T-helper 2 cell treated with Interferon-gamma antibody and Interleukin-4, amounts not matched to agents 5 μg/mL and 100 μg/mL, for 36 hours (primary cell): ENCODE measurements at places on chromosomes 5 and 9.

- no peaks in the 10 kb centered on the region for H3K36me3 ChIP-seq
- peaks cover 18% of the 10 kb centered on the region for H3K27me3 ChIP-seq
- no peak for DNase-seq
- no peak overlapping the region for H3K4me3 ChIP-seq
Measured at GRCh38 chr5:39080597-39081204, 6.5 kb upstream of the RICTOR start.

DNA sequence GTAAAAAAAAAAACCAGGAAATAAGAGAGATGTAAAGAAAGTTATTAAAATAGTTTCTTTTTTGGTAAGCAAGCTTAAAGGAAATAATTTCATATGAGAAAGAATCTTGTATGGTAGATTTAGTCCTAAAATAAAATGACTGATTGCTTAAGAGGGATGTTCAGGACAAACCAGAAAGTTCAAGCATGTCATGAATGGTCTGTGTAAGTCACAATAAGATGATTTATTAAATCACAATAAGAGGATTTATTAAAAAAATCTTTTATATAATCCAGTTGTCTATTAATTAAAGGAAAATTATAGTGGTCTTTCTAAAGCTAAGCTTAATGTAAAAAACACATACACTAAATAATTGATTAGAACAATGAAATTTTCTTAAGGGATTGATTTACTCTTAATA lies 91.8 kb upstream of the OR13F1 start:
- H3K27ac ChIP-seq, result no peak overlapping the region
- H3K4me3 ChIP-seq, result no peak overlapping the region
- no peaks in the 10 kb centered on the region for H3K4me1 ChIP-seq
- H3K27me3 ChIP-seq, result no peaks in the 10 kb centered on the region
- no peak for DNase-seq

DNA sequence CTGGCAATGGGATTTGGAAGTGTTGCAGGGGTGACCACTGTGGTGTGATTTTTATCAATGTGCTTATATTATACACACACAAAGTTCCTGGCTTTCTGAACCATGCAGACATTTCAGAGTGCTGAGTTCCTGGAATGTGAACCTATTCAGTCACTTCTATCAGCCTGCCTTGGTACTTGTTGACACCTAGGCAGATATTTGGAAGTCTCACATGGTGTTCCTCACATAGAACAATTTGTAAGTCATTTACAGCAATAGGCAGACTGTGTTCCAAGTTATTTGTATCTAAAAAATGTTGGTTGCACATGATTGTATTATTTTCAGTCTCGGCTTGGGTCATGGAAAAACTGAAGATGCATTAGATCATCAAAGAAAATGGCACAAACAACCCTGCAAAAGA lies 182.2 kb downstream of the SREK1 start:
- no peaks in the 10 kb centered on the region for H3K4me1 ChIP-seq
- H3K27me3 ChIP-seq, result no peaks in the 10 kb centered on the region
- H3K27ac ChIP-seq, result no peak overlapping the region
- no peak for DNase-seq

GRCh38 chr9:33140401-33141360 lies 26.5 kb downstream of the B4GALT1 start:
- no peak overlapping the region for H3K4me3 ChIP-seq
- no peak for DNase-seq
- H3K27ac ChIP-seq, result no peak overlapping the region
- H3K27me3 ChIP-seq, result no peaks in the 10 kb centered on the region
- H3K36me3 ChIP-seq, result peaks cover 11% of the 10 kb centered on the region

GRCh38 chr5:168273056-168273980 lies 18.1 kb upstream of the WWC1 start:
- no peaks in the 10 kb centered on the region for H3K36me3 ChIP-seq
- DNase-seq, result no peak
- H3K27me3 ChIP-seq, result peaks cover 17% of the 10 kb centered on the region
- no peak overlapping the region for H3K27ac ChIP-seq
- H3K4me1 ChIP-seq, result peaks cover 1% of the 10 kb centered on the region

DNA sequence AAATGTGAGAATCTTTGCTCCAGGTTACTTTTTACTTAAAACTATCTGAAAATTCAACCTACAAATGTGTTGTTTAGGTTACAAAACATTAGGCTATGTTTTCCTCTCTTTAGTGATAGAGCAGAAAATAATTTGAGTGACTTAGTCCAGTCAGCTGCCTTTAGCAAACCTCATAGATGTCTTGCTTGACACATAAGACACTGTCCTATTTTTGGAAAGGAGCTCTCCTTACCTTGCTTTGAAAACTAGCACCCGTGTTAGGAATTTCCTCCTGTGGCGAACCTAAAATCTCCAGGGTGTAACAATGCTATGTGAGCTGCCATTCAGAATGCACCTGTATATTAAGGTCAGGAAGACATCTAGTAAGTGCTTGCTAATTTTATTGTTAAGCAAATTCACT lies 221.2 kb upstream of the CD180 start:
- no peak overlapping the region for H3K27ac ChIP-seq
- peaks cover 2% of the 10 kb centered on the region for H3K4me1 ChIP-seq
- no peaks in the 10 kb centered on the region for H3K36me3 ChIP-seq

- H3K27me3 ChIP-seq, result peaks cover 4% of the 10 kb centered on the region
- no peak overlapping the region for H3K4me3 ChIP-seq
- no peak for DNase-seq
- no peaks in the 10 kb centered on the region for H3K4me1 ChIP-seq
Measured at GRCh38 chr5:142175039-142175438, 66.5 kb downstream of the NDFIP1 start.

- no peaks in the 10 kb centered on the region for H3K36me3 ChIP-seq
- no peak for DNase-seq
- no peak overlapping the region for H3K27ac ChIP-seq
- H3K4me1 ChIP-seq, result peaks cover 2% of the 10 kb centered on the region
- no peaks in the 10 kb centered on the region for H3K27me3 ChIP-seq
- no peak overlapping the region for H3K4me3 ChIP-seq
Measured at GRCh38 chr5:31990701-31991110, 183.4 kb downstream of the GOLPH3 start.

DNA sequence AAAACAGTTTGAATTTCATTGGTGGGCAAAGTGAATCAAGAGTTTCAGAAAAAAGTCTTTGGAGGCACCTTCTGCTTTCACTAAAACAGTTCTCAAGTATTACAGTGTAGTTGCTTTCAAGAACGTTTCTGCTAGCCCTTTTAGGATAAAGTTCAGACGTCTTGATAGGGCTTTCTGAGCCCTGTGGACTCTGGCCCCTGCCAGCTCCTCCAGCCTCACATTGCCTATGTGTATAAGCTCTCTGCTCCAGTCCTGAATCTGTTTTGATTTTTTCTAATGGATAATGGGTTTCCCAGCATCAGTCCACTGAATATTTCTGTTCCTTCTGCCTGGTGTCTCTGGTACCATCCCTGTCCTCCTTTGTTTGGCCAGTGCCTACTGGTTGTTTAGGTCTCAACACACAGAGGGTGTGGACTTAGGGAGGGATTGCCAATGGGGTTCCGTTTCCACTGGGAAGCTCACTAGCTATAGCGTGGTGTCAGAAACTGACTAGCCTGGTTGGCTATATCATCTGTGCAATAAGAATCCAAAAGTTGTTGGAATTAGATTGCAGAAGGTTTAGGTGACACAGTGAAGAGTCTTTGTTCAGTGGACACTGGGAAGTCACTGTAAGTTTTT lies 26.4 kb downstream of the ARHGAP26 start:
- DNase-seq, result no peak
- no peak overlapping the region for H3K4me3 ChIP-seq
- no peaks in the 10 kb centered on the region for H3K27me3 ChIP-seq
- H3K36me3 ChIP-seq, result no peaks in the 10 kb centered on the region
- peaks cover 67% of the 10 kb centered on the region for H3K4me1 ChIP-seq
- no peak overlapping the region for H3K27ac ChIP-seq

GRCh38 chr9:98903961-98904411 lies 39.7 kb upstream of the COL15A1 start:
- H3K4me1 ChIP-seq, result no peaks in the 10 kb centered on the region
- H3K4me3 ChIP-seq, result no peak overlapping the region
- no peak overlapping the region for H3K27ac ChIP-seq
- DNase-seq, result no peak

- DNase-seq, result no peak
- H3K36me3 ChIP-seq, result peaks cover 12% of the 10 kb centered on the region
- peaks cover 28% of the 10 kb centered on the region for H3K4me1 ChIP-seq
- H3K27ac ChIP-seq, result no peak overlapping the region
- H3K4me3 ChIP-seq, result peak overlapping the region; percentile 82
Measured at GRCh38 chr5:177495243-177496060, 2.0 kb downstream of the PDLIM7 start.

DNA sequence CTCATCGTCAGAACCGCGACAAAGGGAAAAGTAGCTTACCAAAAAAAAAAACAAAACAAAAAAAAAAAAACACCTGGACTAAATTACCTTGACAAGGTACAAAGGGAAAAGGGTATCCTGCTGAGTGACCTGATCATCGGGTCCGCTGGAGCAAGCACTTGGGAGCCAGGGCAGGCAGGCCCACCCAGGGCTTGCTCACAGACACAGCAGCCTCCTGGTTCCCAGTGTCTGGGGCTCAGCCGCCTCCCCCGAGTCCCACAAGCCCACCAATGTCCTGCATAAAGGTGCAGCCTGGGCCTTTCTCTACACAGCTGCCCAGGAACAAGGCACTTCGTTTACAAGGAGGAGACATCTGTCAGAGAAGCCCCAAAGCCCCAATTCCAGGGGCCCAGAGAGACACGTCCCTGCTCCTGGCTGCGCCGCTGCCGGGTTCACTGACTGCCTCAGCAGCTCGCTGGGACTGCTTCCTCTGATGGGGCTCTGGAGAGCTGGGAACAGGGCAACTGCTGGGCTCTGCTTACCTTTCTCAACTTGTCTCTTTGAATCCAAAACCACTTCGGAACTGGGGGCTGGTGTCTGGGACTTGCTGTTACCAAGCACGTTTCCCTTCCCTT lies 63.4 kb downstream of the GOLM1 start:
- no peak overlapping the region for H3K4me3 ChIP-seq
- H3K4me1 ChIP-seq, result no peaks in the 10 kb centered on the region
- H3K27me3 ChIP-seq, result no peaks in the 10 kb centered on the region
- no peak for DNase-seq

GRCh38 chr5:60340965-60341471 lies 358.9 kb downstream of the DEPDC1B start:
- H3K4me1 ChIP-seq, result no peaks in the 10 kb centered on the region
- DNase-seq, result no peak
- no peaks in the 10 kb centered on the region for H3K27me3 ChIP-seq
- H3K36me3 ChIP-seq, result no peaks in the 10 kb centered on the region

DNA sequence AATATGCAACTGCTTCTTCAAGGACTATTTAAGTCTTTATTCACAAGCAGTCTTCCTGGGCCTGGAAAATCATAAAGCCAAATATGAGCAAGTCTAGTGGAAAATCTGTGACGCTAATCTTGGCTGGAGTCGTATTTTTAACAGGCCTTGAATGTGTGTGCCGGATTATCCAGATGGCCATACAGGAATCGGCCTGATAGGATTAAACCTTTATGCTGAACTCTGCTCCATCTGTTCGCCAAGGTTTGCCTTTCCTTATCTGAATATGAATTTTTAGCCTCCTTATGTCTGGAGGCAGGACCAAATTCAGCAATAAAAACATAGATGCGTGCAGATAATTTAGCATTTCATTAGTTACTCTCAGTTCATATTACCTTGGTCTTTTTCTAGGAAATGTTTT lies 294.5 kb downstream of the EBF1 start:
- peaks cover 9% of the 10 kb centered on the region for H3K27me3 ChIP-seq
- H3K27ac ChIP-seq, result no peak overlapping the region
- H3K36me3 ChIP-seq, result no peaks in the 10 kb centered on the region
- no peak overlapping the region for H3K4me3 ChIP-seq
- H3K4me1 ChIP-seq, result peaks cover 2% of the 10 kb centered on the region

GRCh38 chr5:97229196-97229595 lies 46.1 kb upstream of the RIOK2 start:
- no peak for DNase-seq
- H3K36me3 ChIP-seq, result no peaks in the 10 kb centered on the region
- no peak overlapping the region for H3K27ac ChIP-seq
- no peak overlapping the region for H3K4me3 ChIP-seq
- H3K27me3 ChIP-seq, result peaks cover 8% of the 10 kb centered on the region

GRCh38 chr5:103674251-103674650 lies 111.7 kb upstream of the NUDT12 start:
- H3K4me3 ChIP-seq, result no peak overlapping the region
- no peaks in the 10 kb centered on the region for H3K27me3 ChIP-seq
- H3K36me3 ChIP-seq, result no peaks in the 10 kb centered on the region
- no peak overlapping the region for H3K27ac ChIP-seq

- no peak for DNase-seq
- H3K4me3 ChIP-seq, result no peak overlapping the region
- no peaks in the 10 kb centered on the region for H3K4me1 ChIP-seq
- no peaks in the 10 kb centered on the region for H3K27me3 ChIP-seq
- no peak overlapping the region for H3K27ac ChIP-seq
Measured at GRCh38 chr9:133945314-133945975, 46.7 kb downstream of the VAV2 start.

GRCh38 chr9:33425128-33425533 lies 22.3 kb downstream of the AQP3 start:
- H3K36me3 ChIP-seq, result no peaks in the 10 kb centered on the region
- peaks cover 2% of the 10 kb centered on the region for H3K27me3 ChIP-seq
- H3K27ac ChIP-seq, result no peak overlapping the region
- H3K4me3 ChIP-seq, result no peak overlapping the region
- no peak for DNase-seq

DNA sequence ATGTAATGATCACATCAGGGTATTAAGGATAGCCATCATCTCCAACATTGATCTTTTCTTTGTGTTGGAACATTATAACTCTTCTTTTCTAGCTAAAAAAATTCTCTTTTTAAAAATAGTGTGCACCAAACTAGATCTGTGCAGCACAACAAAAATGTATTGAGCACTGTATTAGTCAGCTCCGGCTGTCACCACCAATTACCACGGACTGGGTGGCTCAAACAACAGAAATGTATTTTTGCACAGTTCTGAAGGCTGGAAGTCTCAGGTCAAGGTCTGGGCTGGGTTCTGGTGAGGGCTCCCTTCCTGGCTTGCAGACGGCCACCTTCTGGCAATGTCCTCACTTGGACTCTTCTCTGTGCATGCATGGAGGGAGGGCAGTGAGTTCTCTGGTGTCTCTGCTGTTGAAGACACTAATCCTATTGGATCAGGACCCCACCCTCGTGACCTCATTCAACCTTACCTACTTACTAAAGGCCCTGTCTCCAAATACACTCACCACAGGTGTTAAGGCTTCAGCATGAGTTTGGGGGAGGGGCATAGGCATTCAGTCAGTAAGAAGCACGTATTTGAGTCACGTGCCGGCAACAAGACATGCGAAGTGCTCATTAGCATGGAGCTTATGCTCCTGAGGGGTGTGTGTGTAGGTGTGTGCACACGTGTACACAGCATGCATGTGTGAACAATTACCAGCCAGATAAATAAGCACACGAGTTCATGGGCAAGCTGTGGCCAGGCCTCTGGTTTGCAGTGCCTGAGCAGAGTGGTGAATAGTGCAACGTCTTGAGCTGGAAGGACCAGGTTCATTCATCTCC lies 89.4 kb upstream of the SH3PXD2B start:
- no peaks in the 10 kb centered on the region for H3K4me1 ChIP-seq
- H3K4me3 ChIP-seq, result no peak overlapping the region
- no peak overlapping the region for H3K27ac ChIP-seq
- no peaks in the 10 kb centered on the region for H3K36me3 ChIP-seq
- H3K27me3 ChIP-seq, result no peaks in the 10 kb centered on the region
